ENCODE measurements at places on chromosomes 5 and 9. TPM values are rescaled to one million over a fixed set of nuclear protein-coding genes. Genes with fewer than 3 reads are reported as not detected.

The XRCC4 gene
- total RNA-seq: 10.3 TPM

The ZDHHC11 gene
- total RNA-seq: 38.7 TPM

The BSPRY gene
- total RNA-seq: 20.8 TPM

The PCDHA8 gene
- total RNA-seq: 5.0 TPM

The AGXT2 gene
- total RNA-seq: 11.2 TPM

The IGIP gene
- 14.1 TPM for total RNA-seq

The PCA3 gene
- total RNA-seq: not detected

The CCDC152 gene
- total RNA-seq: not detected

The ELOVL7 gene
- 5.8 TPM for total RNA-seq

The EIF4EBP3 gene
- total RNA-seq: 46.1 TPM

The AGGF1 gene
- 51.2 TPM for total RNA-seq

The PFDN1 gene
- total RNA-seq: 90.6 TPM

- DNase-seq: no peak
Measured at GRCh38 chr9:34430843-34431437, 27.4 kb downstream of the FAM219A start.

GRCh38 chr5:141430332-141431113 lies at the start of gene PCDHGA12:
TSS of gene PCDHGA12 (plus strand) at chr5:141430507. CDS start at chr5:141430760, 253 bp downstream.
- no peak for DNase-seq

DNA sequence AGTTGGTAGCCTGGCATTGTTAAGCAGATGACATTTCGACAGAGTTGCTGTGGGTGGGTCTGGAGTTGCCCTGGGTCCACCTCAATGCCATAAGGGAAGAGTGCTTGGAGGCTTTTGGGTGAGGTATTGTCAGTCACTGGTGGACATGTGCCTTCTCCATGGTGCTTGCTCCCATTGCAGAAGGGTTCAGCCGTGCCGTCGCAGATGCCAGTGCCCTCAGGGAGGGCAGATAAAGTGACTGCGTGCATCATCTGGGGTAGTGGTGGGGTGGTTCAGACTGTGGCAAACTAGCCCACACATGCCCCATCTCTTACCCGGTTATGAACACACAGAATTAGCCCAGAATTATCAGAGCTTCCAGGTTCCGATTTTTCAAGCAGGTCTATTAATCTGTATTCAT lies 71.6 kb downstream of the FBXL7 start:
- no peak for DNase-seq

DNA sequence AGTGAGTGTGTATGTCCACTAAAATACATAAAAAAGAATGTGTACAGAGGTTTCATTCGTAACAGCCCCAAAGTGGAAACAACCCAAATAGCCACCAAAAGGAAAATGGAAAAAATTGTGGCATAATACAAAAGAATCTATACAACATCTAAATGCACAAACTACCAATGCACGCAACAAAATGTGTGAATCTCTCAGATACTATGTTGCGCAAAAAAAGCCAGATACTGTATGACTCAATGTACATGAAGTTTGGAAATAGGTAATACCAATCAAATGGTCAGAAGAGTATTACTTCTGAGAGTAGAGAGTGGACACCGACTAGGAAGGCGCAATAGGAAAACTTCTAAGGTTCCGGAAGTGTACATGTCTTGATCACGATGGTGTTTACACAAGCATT lies 2.4 kb downstream of the XPA start:
- no peak for DNase-seq

DNA sequence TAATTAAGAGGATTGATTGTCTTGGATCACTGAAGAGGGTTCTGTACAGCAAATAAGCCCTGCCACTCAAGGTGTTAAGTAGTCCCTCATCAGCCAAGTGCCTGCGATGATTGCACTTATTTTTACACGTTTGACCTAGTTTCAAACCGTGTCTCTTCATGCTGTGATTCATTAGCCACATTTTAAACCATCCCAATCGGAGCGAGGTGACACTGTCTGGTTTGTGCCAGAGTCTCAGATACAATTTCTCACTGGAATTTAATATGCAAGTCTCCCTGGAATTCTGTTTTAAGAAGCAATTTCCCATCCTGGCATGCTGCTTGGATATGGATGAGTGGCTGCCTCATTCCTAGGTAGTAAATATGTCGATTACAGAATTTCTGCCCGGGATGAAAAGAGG lies 1.6 kb downstream of the INSYN2B start:
- DNase-seq: no peak

GRCh38 chr5:179795863-179796833 lies 2.4 kb downstream of the LTC4S start:
- DNase-seq: peak; percentile 73

DNA sequence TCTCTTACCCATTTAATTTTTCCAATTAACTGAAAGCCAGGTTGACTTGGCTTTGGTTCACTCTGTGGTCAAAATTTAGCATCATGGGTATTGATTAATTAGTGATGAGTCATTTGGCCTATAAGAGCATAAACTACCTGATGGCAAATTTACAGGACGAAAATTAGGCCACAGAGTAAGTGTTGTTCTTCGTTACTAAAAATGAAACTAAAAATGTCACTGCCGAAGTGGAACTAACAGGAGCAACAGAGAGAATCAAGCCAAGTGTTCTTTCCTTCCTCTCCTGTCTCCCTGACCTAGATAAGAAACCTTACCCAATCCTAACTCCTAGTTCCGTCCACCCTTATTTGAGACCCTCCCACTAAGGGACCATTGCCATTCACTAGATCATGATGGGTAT lies 176.9 kb downstream of the RAB3C start:
- DNase-seq: no peak

DNA sequence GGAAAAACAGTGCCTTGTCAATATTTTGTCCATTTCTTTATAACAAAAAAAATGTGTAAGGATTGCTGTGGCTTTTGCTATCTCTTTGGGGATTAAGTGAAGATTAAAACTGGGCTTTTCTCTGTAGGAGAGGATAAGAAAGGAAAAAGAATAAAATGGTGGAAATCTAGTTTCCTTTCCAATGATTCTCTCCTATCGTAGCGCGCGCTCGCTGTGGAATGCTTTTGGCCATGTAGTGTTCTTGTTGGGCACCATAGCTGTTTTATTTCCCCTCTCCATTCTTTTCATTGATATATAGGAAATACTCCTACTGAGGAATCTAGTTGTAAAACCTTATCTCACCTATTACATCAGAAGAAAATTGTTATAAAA lies 1.5 kb downstream of the STXBP1 start:
- no peak for DNase-seq

DNA sequence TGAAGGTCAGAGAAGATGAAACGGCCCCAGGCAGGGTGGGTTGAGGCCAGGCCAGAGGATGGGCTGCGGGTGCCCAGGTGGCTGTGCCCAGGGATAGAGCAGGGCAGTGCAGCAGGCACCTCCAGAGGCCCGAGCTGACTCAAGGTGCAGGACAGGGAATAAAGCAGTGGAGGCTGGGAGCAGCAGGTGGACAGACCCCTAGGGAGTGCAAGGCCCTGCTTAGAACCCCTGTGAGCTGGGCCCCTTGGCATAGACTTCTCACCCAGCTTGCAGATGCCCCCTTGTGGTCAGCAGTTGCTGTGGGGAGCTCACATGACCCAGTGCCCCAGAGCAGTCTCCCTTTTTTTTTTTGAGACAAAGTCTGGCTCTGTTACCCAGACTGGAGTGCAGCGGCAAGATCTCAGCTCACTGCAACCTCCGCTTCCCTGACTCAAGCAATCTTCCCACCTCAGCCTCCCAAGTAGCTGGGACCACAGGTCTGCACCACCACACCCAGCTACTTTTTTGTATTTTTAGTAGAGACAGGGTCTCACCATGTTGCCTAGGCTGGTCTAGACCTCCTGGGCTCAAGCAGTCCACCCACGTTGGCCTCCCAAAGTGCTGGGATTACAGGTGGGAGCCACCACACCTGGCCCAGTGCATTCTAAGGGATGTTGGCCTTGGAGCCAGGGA lies 118.8 kb downstream of the WNK2 start:
- DNase-seq: peak; percentile 75

DNA sequence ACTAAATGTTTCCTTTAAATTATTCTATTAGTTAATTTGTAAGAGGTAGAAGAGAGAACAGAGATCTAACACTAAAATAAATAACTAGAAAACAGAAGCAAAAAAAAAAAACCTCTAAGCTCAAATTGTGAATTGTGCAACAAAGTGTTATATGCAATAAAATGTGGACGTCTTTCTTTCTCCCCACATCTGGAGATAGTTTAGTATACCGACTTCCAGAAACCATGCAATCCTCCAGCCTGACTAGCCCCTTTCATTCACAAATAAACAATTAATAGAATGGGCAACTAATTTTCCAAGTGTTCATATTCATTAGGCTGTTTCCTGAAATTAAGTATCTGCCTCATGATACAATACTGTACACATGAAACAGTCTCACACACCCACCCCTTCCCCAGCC lies 258.5 kb downstream of the BNC2 start:
- DNase-seq: no peak

- no peak for DNase-seq
Measured at GRCh38 chr5:136035837-136036236, 7.0 kb downstream of the TGFBI start.

GRCh38 chr9:18456624-18457237 lies 17.2 kb upstream of the ADAMTSL1 start:
- DNase-seq: no peak

DNA sequence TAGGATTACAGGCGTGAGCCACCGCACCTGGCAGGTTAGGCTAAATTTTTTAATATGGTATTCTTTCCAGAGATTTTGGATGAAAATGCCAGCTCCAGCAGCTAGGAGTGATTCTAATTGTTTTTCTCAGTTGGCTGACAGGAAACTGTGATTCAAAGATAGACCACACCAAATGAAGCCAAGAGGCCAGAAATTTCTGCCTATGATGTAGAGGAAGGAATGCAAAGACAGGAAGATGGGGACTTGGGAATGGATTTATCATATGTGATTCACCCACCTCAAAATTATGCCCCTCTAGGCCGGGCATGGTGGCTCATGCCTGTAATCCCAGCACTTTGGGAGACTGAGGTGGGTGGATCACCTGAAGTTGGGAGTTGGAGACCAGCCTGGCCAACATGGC lies 53.3 kb downstream of the UGCG start:
- DNase-seq: no peak
